NCI-H187 treated with DMSO at 0.1 percent for 48 hours (cell line): ENCODE measurements at places on chromosomes 2 and 18.

DNA sequence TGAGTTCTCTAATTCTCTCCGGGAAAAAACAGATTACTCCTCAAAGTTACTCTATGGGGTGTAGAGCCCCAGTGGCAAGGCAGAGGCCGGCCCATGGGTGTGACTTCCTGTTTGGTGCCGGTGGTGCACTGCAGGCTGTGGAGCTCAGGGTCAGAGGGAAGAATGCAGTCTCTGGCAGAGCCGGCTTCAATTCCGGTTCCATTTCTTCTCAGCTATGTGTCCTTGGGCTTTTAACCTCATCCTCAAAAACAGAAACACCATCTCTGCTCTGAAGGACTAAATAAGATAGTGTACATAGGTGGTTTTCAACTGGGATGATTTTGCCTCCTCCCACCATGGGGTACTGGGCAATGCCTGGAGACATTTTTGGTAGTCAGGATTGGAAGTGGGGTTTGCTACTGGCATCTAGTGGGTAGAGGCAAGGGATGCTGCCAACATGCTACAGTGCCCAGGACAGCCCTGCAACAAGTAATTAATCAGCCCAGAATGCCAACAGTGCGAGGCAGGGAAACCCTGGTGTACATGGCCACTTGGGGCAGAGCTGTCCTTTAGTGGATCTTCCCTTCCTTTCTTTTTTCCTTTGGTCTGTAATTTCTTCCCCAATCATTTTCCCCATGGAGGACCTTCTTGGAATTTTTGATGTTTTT lies 81.2 kb downstream of the INSIG2 start:
- no peak for DNase-seq

DNA sequence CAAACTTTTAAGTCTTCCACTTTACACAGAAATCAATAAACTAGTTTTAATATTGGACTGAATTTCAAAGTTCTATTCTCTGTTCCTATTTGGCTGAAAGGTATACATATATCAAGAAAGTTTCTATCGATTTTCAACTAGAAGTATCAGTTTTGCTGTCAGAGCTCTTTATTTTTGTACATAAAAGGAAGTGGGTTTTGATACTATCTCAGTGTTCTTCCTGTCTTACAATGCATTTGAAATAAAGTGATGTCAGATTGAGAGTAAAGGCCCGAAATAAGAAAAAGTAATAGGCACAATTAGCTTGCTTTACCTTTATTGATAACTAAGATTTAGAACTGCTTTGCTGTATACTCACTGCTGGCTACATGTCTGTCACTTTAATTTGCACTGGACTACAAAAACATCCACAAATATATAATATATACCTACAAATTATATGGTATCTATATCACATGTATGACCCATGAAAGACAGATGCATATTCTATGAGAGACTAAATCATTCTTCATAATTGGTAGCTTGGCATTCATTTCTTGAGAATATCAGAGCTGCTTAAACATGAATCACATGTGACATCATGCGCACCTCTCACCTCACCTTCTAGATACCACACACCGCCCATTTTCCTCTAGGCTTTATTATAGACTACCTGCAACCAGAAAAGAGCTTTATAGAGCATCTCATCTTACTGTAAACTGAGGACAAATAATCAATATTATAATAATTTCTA lies 83.6 kb downstream of the ASXL2 start:
- no peak for DNase-seq

DNA sequence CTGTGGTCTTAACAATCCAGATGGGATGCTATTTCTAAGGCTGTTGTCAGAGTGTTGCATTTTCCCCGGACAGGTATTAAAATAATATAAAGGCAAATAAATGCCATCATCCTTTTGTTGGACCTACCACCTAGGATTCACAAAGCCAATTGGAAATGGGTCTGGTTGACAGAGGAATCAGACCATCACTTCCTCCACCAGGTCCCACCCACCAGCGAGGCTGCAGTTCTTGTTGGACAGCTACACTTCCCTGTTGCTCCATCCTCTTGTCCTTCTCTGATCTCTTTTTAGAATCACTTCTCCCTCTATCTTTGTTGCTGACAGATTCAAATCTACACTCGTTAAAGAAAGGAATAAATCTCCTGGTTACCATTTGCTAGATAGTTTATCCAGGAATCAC lies 1.1 kb downstream of the TMEM169 start:
- DNase-seq = no peak

- no peak for DNase-seq
These were observed 548.5 kb upstream of the LRRTM4 start for GRCh38 chr2:78070693-78071092.

GRCh38 chr2:138123741-138124140 lies 159.5 kb downstream of the HNMT start:
- no peak for DNase-seq

GRCh38 chr18:72849671-72850070 lies 18.1 kb downstream of the NETO1 start:
- DNase-seq = no peak
